ENCODE measurements at places on chromosomes 2 and 18.

GRCh38 chr2:44596537-44597320 lies 235.0 kb downstream of the CAMKMT start:
- no peak for DNase-seq

DNA sequence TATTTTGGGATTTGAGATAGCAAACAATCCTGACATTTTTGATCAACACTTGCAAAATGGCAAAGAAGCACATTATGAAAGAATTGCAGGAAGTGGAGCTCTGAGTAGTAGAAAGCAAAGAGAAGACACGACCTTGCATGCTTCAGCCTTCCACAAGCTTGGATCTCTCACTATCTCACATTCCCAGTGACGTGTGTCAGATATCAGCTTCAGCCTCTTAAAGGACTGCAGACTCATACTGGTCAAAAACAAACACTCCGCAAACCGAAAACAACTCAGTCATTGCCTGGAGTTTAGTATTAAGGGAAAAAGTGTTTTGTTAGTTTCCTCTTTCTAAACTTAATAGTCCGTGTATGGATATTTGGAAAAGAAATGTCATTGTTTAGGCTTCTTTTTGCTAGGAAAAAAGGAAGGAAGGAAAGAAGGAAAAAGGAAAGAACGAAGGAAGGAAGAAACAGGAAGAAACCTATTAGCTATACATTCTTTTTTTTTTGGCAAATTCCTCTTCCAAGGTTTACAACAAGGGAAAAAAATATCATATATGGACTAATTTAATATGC lies 32.6 kb upstream of the SLC40A1 start:
- no peak for DNase-seq

GRCh38 chr2:53660886-53661285 lies 106.7 kb upstream of the CHAC2 start:
- no peak for DNase-seq

GRCh38 chr2:219634171-219634940 lies 6.9 kb downstream of the SLC4A3 start:
- no peak for DNase-seq

DNA sequence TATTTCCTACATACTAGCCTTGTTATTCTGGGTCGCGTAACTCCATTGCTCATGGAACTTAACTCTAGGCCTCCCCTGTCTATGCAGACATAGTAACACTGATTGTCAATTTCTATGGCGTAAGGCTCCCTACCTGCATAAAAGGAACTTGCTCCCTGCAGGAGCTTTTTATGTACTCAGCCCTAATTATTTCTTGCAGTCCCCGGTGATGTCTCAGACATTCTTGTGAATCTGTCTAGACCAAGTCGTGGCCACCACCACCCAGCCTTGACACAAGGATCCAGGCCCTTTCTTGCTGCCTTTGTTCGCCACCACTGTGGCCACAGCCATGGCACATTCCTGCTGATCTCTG lies 189.5 kb upstream of the CTAGE1 start:
- DNase-seq = no peak

GRCh38 chr2:236872981-236873380 lies 212.7 kb upstream of the COPS8 start:
- DNase-seq = no peak

GRCh38 chr18:38940475-38940862 lies 1374.9 kb upstream of the CELF4 start:
- no peak for DNase-seq

DNA sequence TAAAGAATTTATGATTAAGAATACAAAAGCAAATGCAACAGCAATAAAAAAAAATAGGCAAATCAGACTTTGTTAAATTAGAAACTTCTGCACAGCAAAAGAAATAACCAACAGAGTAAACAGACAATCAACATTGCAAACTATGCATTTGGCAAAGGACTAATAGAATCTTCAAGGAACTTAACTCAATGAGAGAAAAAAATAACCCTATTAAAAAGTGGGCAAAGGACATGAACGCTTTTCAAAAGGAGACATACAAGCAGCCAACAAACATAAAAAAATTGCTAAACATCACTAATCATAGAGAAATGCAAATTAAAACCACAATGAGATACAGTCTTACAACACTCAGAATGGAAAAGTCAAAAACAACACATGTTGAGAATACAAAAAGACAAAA lies 166.0 kb upstream of the DSEL start:
- no peak for DNase-seq

DNA sequence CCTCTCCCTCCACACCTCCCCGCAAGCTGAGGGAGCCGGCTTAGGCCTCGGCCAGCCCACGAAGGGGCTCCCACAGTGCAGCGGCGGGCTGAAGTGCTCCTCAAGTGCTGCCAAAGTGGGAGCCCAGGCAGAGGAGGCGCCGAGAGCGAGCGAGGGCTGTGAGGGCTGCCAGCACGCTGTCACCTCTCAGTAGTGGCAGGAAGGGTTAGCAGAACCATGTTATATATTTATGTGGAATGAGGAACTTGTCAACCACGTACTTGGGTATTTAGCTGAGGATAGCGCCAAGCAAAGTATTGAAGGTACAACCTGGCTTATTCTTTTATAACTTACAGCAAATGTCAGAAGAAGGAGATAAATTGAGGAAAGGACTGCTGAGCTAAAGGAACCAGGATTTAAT lies 144.1 kb upstream of the MGAT5 start:
- DNase-seq = no peak

DNA sequence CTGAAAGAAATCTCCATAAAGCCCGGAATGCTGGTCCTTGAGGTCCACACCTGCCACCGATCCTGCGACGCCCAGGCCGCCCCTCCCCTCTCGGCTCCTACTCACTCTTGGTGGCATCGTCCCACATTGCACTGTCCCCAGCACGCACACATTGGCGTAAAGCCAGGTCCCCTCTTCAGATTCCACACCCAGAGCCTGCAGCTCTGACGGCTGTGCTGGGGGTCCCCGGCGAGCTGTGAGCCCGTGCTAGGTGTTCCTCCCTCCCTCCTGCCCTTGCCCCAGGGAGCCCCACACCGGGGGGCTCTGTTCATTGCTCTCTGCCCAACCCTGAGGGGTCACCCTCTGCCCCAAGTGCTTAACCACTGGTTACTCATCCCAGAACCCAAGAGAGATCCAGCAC lies 8.5 kb downstream of the TPO start:
- DNase-seq = no peak

- DNase-seq = no peak
Observed at GRCh38 chr2:102357937-102358336, 2.3 kb downstream of the IL18R1 start.

- no peak for DNase-seq
Observed at GRCh38 chr2:23588508-23589201, 203.7 kb downstream of the KLHL29 start.

- DNase-seq = no peak
Observed at GRCh38 chr18:55447672-55448018, 140.3 kb downstream of the TCF4 start.

GRCh38 chr18:63140997-63141777 lies 178.4 kb downstream of the BCL2 start:
- no peak for DNase-seq

DNA sequence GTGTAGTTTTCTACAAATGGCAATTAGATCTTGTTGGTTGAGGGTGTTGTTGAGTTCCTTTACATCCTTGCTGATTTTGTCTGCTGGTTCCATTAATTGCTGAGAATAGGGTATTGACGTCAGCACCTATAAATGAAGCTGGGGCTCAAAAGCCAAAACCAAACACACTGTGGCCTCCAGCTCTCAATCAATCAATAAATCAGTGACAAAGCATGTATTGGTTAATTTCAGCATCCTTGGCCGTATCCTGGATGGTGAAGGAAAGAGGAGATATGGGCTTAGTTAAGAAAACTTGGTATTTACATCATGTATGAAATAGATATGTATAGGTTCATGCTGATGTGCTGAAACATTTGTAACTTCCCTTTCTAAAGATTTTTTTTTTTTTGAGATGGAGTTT lies 13.2 kb upstream of the APOB start:
- no peak for DNase-seq

- no peak for DNase-seq
Observed at GRCh38 chr18:66722671-66723070, 118.8 kb upstream of the CDH19 start.

- no peak for DNase-seq
Observed at GRCh38 chr2:88006912-88007439, 9.4 kb downstream of the RNU2-63P start.

Data from stimulated activated CD4-positive, alpha-beta T cell treated with anti-CD3 and anti-CD28 coated beads, TNF-alpha, amount 100 ng/mL, for 1 hour (primary cell).